ENCODE measurements at places on chromosomes 5 and 9.

DNA sequence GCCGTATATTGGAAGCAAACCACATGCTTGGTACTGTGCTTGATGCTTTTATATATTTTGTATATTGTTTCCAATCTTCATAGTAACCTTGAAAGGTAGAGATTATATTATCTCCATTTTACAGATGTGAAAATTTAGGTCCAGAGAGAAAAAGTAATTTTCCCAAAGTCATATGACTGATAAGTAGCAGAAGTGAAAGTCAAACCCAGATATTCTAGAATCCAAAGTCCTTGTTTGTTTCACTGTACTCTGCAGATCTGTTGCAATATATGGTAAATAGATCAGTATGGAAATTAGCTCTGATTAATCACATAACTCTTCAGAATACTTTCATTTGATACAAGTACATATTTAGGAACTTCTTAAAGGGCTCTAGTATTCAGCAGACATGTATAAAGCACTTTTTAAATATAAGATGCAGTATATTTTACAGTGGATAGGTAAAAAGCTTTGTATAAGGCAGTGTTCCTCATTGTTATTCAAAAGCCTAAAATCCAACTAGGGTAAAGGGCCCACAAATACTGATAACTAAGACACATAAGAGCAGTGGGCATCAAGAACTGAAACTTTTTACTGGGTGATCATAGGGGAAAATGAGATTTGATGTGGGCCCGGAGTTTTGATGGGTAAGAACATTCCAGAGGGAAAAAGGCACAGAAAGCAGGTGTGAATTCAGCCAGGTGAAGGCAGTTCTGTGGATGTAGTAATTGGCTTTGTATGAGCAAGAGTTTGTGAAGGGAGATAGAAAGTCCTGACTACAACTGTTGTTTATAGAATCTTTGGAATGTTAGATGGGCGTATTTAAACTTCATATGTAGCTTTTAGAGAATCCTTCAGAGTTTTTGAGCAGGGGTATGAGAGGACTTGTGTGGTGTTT lies 25.0 kb downstream of the NDFIP1 start:
- no peaks in the 10 kb centered on the region for H3K27me3 ChIP-seq
- DNase-seq: no peak
- H3K4me1 ChIP-seq: no peaks in the 10 kb centered on the region

GRCh38 chr5:55714339-55714738 lies 2.2 kb upstream of the SLC38A9 start:
- peaks cover 9% of the 10 kb centered on the region for H3K4me1 ChIP-seq
- DNase-seq: no peak
- no peak overlapping the region for H3K4me3 ChIP-seq
- no peaks in the 10 kb centered on the region for H3K27me3 ChIP-seq

- no peak for DNase-seq
- no peak overlapping the region for H3K4me3 ChIP-seq
- H3K27ac ChIP-seq: no peak overlapping the region
- H3K27me3 ChIP-seq: no peaks in the 10 kb centered on the region
These were observed 5.5 kb downstream of the NSMF start for GRCh38 chr9:137453643-137454081.

DNA sequence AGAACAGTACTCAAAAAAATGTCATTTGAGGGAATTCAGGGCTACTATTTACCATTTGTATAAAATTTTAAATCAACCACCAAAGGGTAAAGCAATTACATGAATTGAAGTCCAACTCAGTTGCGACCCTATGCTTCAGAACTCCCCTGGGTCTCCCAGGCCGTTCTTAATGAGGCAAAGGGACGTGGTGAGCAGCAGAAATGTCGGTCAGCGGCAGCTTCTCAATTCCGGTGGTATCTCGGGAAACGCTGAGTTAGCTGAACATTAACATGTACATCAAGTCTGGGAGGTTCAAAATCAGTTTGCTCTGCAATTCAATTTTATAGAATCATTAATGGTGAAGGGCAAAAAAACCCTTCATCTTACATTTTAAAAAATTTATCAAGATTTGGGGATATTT lies 173.2 kb downstream of the DIRAS2 start:
- no peaks in the 10 kb centered on the region for H3K4me1 ChIP-seq
- H3K4me3 ChIP-seq: no peak overlapping the region
- H3K27ac ChIP-seq: no peak overlapping the region
- no peaks in the 10 kb centered on the region for H3K36me3 ChIP-seq

- no peaks in the 10 kb centered on the region for H3K4me1 ChIP-seq
- no peak overlapping the region for H3K4me3 ChIP-seq
- H3K36me3 ChIP-seq: no peaks in the 10 kb centered on the region
- H3K27me3 ChIP-seq: peaks cover 10% of the 10 kb centered on the region
These were observed 290.5 kb upstream of the ITGA1 start for GRCh38 chr5:52497133-52497693.

DNA sequence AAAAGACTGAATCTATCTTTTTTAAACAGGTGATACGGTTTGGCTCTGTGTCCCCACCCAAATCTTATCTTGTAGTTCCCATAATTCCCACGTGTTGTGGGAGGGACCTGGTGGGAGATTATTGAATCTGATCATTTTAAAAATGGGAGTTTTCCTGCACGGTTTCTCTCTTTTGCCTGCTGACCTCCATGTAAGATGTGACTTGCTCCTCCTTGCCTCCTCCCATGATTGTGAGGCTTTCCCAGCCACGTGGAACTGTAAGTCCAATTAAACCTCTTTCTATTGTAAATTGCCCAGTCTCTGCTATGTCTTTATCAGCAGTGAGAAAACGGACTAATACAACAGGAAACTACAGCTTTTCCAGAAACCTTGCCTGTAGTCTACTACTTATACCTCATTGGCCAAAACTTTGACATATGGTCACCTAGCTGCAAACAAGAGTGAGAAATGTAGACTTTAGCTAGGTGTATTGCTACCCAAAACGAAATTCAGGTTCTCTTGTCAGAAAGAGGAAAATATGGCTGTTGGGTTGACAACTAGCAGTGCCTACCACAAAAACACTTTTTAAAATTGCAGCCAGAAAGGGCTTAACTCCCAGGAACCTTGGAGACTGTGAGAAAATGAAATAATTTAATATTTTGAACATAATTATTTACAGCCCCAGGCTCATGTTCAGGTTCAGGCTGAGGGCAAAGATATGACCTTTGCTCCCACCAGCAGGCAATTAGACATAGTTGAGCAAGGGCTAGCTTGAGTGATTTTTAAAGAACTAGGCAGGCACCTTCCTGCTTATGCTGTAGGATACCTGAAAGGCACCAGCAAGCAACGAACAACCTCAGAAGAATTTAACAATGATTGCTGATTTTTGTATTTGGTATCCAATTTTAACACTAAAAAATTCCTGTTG lies 7.4 kb upstream of the AGGF1 start:
- H3K36me3 ChIP-seq: no peaks in the 10 kb centered on the region
- no peak overlapping the region for H3K4me3 ChIP-seq
- H3K27ac ChIP-seq: no peak overlapping the region
- H3K4me1 ChIP-seq: no peaks in the 10 kb centered on the region
- no peak for DNase-seq

- H3K27ac ChIP-seq: no peak overlapping the region
- H3K36me3 ChIP-seq: no peaks in the 10 kb centered on the region
- peaks cover 21% of the 10 kb centered on the region for H3K4me1 ChIP-seq
These were observed 440.5 kb upstream of the ZNF608 start for GRCh38 chr5:125186911-125187375.

GRCh38 chr9:6433410-6433809 lies 20.4 kb downstream of the UHRF2 start:
- no peak for DNase-seq
- H3K4me1 ChIP-seq: no peaks in the 10 kb centered on the region
- no peaks in the 10 kb centered on the region for H3K27me3 ChIP-seq
- H3K4me3 ChIP-seq: no peak overlapping the region

GRCh38 chr5:28714907-28715698 lies 1676.7 kb upstream of the CDH9 start:
- no peaks in the 10 kb centered on the region for H3K36me3 ChIP-seq
- no peak for DNase-seq
- no peaks in the 10 kb centered on the region for H3K27me3 ChIP-seq
- H3K4me1 ChIP-seq: no peaks in the 10 kb centered on the region

GRCh38 chr5:111447822-111448221 lies 64.5 kb downstream of the STARD4 start:
- no peaks in the 10 kb centered on the region for H3K27me3 ChIP-seq
- DNase-seq: no peak

DNA sequence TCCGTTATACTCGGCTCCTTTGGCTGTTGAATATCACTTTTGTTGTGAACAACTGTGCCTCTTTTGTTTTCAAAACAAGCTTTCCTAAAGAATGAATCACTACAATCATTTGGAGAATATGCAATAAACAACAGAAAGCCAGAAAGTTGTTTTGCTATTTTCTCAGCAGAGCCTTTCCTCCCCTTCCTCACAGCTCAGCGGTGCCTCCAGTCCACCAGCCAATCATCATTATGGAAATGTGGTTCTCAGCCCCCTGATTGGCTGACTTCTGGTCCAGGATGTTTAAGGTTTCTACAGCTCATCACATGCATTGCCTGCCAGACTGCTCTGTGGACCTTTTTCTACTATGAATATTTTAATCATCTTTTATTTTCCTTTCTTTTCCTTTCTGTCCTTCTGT lies 9.1 kb upstream of the ZNF608 start:
- DNase-seq: peak; percentile 78
- H3K4me3 ChIP-seq: no peak overlapping the region
- H3K4me1 ChIP-seq: 0 out of 2 replicates have a peak, but pooled peaks cover 7% of the 10 kb centered on the region

DNA sequence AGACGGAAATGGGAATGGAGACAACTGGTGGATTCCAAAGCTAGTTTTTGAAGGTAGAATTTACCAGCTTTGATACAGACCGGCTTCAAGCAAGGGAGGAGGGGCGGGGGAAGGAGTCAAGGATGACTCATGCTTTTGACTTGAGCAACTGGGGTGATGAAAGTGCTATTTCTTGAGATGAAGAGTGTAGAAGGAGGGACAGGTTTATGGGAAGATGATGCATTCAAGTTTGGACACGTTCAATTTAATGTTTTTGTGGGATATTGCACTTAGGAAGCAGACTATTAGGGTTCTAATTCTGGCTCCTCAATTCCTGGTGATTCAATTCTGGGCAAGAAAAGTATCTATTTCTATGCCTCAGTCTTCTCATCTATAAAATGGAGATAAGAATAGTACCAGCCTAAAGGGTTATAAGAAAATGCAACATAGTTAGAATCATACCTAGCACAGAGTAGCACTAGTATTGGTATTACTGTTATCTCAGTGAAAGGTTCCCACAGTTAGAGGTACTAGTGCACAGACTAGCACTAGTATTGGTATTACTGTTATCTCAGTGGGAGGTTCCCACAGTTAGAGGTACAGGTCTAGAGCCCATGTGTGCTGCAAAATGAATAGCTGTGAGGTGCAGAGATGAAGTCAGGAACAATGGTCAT lies 4.6 kb downstream of the NIPAL4 start:
- H3K27me3 ChIP-seq: peaks cover 8% of the 10 kb centered on the region
- peak; percentile 82 for DNase-seq
- H3K27ac ChIP-seq: peak overlapping the region; percentile 53
- H3K36me3 ChIP-seq: no peaks in the 10 kb centered on the region
- H3K4me1 ChIP-seq: peaks cover 34% of the 10 kb centered on the region
